ACHN (cell line): ENCODE measurements at places on chromosomes 5 and 9.

DNA sequence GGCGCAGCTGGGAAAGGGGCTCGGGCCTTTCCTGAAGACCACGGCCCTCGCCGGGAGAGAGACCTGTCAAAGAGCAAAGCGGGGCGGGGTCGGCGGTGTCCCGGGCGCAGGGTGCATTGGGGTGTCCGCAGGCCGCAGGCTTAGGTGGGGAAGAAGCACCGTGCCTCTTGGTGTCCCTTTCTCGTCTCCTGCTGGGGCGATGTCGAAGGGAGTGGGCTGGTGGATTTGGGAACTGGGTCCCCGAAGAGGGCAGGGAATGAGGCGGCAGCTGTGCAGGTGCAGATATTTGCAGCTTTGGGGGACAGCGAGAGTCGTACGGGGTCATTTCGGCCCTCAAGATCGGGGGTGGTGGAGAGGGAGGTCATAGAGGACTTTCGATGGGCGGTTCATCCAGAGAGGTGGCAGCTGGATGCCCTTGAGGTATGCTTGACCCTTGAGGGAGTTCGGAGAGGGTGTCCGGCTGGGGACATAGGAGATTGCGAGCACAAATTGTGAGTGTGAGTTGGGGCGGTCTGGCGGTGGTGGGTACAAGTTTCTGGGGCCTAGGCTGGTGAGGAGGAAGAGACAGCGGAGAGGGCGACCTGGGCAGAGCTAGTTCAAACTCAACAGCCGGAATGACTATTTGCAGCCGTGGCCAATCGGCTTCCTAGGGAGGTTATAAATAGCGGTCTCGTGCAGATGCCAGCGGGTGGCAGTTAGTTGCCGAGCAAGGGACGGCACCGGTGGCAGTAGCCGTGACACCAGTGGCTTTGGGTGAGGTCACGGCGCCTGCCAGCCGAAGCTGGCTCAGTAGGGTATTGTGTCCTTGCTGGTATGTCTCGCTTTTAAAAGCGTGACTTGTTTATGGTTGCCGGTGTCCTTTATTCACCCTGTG, 601 bp downstream of the NNT start:
- peak; percentile 41 for DNase-seq

GRCh38 chr5:50726475-50727148, 60.2 kb downstream of the PARP8 start:
- no peak for DNase-seq

GRCh38 chr5:177312649-177313181, 1.0 kb upstream of the MXD3 start:
- peak; percentile 49 for DNase-seq

DNA sequence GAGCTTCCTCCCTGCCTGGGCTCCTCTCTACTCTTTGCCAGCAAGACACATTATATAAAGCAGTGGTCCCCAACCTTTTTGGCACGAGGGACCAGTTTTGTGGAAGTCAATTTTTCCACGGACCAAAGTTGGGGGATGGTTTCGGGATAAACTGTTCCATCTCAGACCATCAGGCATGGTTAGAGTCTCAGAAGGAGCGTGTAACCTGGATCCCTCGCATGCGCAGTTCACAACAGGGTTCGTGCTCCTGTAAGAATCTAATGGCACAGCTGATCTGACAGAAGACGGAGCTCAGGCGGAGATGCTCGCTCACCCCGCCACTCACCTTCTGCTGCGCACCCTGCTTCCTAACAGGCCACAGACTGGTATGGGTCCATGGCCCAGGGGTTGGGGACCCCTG, 142.8 kb downstream of the LIFR start:
- DNase-seq: no peak

DNA sequence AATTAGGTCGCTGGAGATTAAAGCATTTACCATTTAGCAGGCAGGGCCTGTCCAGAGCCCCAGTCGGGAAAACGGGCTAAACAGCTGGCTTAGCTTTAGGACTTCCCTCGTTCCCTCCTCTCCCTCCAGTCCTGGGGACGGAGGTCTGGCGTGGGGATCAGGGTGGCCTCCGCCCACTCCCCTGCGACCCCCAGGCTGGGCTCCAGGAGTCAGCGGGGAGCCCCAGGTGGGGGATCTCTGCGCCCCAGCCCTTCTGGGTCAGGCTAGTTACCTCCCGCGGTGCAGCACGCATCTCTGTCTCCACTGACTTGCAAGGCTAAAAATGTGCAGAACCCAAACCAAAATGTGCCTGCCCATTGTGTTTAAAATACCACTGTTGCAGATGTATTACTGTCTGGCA, 16.2 kb upstream of the CAMSAP1 start:
- no peak for DNase-seq

GRCh38 chr5:128146671-128147070, 63.1 kb downstream of the SLC12A2 start:
- no peak for DNase-seq

DNA sequence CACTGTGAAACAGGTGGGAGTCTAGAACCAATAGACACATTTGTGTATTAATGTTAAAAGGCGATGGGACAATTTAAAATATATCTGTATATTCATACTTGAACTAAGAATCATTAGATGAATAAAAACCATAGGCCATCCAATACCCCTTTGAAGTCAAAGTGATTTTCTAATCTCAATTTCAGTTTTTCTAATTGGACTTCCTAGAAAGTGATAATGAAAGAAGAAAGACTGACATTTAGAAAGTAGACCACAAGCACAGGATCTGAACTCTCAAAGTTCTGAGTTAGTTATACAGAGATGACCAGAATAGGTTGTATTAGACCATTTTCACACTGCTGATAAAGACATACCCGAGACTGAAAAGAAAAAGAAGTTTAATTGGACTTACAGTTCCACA, 412.8 kb upstream of the PIK3R1 start:
- DNase-seq: no peak

DNA sequence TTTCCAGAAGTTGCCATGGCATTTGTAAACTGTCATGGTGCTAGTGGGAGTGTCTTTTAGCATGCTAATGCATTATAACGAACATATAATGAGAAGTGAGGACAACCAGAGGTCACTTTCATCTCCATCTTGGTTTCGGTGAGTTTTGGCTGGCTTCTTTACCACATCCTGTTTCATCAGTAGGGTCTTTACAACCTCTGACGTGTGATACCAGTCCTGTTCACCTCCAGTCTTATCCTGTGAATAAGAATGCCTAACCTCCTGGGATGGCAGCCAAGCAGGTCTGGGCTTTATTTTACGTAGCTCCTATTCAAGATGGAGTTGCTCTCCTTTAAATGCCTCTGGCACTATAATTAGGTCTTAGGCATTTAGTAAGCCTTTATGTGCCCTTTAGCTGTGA, 20.4 kb upstream of the RFK start:
- DNase-seq: no peak

- DNase-seq: no peak
These were observed 642.3 kb downstream of the ACTL7B start for GRCh38 chr9:108213511-108213910.
